Astrocyte (in vitro differentiated cells and primary cell): ENCODE measurements at places on chromosomes 6 and 20.

GRCh38 chr20:39961637-39962244 is 727.3 kb downstream of the MAFB start:
- no peaks in the 10 kb centered on the region for H3K27me3 ChIP-seq
- DNase-seq, result no peak
- no peaks in the 10 kb centered on the region for H3K4me1 ChIP-seq
- H3K4me3 ChIP-seq, result no peak overlapping the region
- H3K36me3 ChIP-seq, result no peaks in the 10 kb centered on the region
- H3K27ac ChIP-seq, result no peak overlapping the region

DNA sequence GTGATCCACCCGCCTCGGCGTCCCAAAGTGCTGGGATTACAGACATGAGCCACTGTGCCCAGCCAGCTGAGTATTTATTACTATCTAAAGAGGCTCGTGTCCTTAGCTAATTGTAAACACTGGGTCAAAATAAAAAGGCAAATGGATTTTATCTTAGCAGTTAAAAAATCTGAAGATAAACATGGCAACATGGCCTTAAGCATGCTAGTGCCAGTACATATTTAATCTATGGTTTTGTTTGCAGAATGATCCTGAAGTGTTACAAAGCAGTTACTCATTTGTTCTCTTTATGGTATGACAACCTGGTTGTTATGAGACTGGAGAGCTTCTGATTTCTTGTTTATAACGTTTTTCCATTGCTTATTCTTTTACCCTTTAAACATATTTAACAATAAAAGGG is 3.9 kb upstream of the KIAA0408 start:
- H3K4me3 ChIP-seq, result no peak overlapping the region
- DNase-seq, result no peak
- peaks cover 20% of the 10 kb centered on the region for H3K4me1 ChIP-seq
- no peaks in the 10 kb centered on the region for H3K27me3 ChIP-seq
- peak overlapping the region; percentile 76 for H3K27ac ChIP-seq
- H3K36me3 ChIP-seq, result no peaks in the 10 kb centered on the region

DNA sequence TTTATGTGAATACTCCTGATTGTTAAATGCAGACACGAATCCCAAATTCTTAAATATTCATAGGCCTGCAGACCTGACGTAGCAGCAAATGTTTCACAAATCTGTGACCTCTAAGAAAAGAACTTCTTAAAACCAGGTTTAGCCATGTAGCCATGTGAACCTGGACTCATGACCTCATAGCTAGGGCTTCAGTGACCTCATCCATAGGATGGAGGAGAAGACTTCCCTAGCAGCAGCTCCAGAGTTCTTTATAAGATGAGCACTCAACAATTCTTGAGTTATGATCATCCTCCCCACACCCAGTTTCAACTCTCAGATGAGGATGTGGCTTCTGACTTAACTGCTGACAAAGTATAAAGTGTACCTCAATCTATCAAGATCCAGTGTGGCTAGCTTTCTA is 45.8 kb upstream of the TCF21 start:
- no peaks in the 10 kb centered on the region for H3K4me1 ChIP-seq
- H3K27ac ChIP-seq, result no peak overlapping the region
- no peaks in the 10 kb centered on the region for H3K27me3 ChIP-seq
- H3K4me3 ChIP-seq, result no peak overlapping the region
- no peaks in the 10 kb centered on the region for H3K36me3 ChIP-seq

GRCh38 chr20:16491294-16491905 is 81.8 kb downstream of the KIF16B start:
- H3K4me1 ChIP-seq, result peaks cover 4% of the 10 kb centered on the region
- no peak overlapping the region for H3K4me3 ChIP-seq
- H3K27ac ChIP-seq, result no peak overlapping the region

- H3K36me3 ChIP-seq, result no peaks in the 10 kb centered on the region
- H3K4me3 ChIP-seq, result no peak overlapping the region
- no peaks in the 10 kb centered on the region for H3K27me3 ChIP-seq
- no peaks in the 10 kb centered on the region for H3K4me1 ChIP-seq
Observed at GRCh38 chr6:159033160-159034049, 11.4 kb downstream of the TAGAP start.

GRCh38 chr6:33314515-33314942 is 651 bp upstream of the TAPBP start:
- peaks cover 12% of the 10 kb centered on the region for H3K36me3 ChIP-seq
- H3K4me3 ChIP-seq, result peak overlapping the region; percentile 84
- peak overlapping the region; percentile 82 for H3K27ac ChIP-seq

DNA sequence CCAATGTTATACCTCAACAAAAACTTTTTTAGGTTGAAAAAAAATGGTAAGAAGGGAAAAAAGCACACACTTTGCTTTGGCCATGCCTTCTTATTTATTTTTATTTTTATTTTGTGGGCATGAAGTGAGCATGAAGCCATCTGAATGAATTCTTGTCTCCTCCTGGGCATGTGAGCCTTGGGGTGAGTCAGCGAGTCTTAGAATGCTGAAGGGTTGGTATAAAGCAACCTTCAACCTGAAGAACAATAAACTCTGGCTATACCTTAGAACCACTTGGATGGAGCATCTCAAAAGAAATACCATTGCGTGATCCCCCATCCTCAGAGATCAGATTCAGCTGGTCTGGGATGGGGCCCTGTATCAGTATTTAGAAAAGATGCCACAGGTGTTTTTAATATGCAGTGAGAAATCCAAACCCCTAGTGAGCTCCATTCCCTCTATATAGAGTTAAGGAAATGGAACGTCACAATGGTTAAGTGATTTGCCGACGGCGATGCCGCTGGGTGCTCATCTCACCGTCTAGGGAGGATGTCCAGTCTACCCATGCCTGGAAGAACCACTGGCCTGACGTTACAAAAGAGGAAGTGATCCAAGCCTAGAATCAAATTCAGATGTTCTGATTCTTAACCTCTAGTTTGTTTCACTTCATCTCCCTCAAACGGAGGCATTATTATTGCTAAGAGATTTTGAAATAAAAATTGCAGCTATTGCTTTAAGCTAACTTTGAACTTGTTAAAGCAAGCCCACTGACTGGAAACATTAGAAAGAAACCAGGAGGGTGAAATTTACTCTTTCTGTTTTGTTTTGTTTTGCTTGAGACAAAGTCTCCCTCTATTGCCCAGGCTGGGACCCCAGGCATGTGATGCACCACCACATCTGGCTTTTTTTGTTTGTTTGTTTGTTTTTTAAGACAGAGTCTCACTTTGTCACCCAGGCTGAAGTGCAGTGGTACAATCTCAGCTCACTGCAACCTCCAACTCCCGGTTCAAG is 67.1 kb downstream of the EDN1 start:
- H3K4me3 ChIP-seq, result no peak overlapping the region
- no peak overlapping the region for H3K27ac ChIP-seq
- H3K27me3 ChIP-seq, result no peaks in the 10 kb centered on the region
- peaks cover 3% of the 10 kb centered on the region for H3K4me1 ChIP-seq

DNA sequence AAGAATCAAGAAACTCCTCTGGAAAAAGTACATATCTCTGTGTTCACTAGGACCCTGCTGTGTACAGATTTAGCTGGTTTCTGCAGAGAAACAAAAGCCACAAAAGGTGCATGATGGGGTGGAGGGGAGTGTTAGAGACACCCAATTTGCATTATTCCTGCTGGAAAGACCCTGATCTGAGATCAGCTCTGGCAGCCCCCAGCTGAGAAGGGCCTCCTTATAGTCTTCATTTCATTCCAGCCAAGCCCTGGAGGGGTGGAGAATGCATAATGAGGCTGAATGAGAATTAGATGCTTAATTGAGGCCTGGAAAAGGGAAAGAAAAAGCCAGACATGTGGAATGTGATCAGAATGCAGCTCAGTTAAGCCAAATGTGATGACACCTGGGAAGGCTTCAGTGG is 545.6 kb downstream of the KIF16B start:
- no peak overlapping the region for H3K4me3 ChIP-seq
- no peak for DNase-seq
- H3K27me3 ChIP-seq, result no peaks in the 10 kb centered on the region
- no peaks in the 10 kb centered on the region for H3K4me1 ChIP-seq
- no peak overlapping the region for H3K27ac ChIP-seq

GRCh38 chr20:18904624-18905023 is 91.0 kb downstream of the SCP2D1 start:
- no peak overlapping the region for H3K27ac ChIP-seq
- no peaks in the 10 kb centered on the region for H3K27me3 ChIP-seq
- no peaks in the 10 kb centered on the region for H3K4me1 ChIP-seq
- H3K4me3 ChIP-seq, result no peak overlapping the region
- DNase-seq, result no peak

DNA sequence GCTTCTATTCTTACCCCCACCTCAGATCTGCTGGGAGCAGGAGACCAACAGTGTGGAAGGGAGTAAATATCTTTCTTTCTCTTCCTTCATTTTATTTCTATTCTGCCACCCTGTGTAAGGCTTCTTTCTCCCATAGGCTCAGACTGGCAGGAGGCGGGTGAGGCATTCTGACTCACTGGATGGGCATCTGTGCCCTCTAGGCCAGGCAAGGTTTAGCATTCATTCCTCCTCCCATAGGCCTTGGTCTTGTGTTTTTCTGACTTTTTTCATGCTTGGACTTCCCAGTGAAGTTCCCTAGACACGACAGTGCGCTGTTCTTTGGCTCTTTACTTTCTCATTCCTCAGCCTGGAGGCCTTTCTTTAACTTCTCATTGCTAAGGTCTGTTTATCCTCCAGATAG is 235.2 kb downstream of the SYNE1 start:
- H3K27me3 ChIP-seq, result no peaks in the 10 kb centered on the region
- no peak overlapping the region for H3K4me3 ChIP-seq
- DNase-seq, result no peak
- H3K4me1 ChIP-seq, result peaks cover 6% of the 10 kb centered on the region
- no peak overlapping the region for H3K27ac ChIP-seq

GRCh38 chr6:93471281-93471680 is 51.9 kb upstream of the EPHA7 start:
- H3K4me3 ChIP-seq, result no peak overlapping the region
- H3K27me3 ChIP-seq, result no peaks in the 10 kb centered on the region
- H3K4me1 ChIP-seq, result no peaks in the 10 kb centered on the region
- H3K36me3 ChIP-seq, result no peaks in the 10 kb centered on the region
- DNase-seq, result no peak
- H3K27ac ChIP-seq, result no peak overlapping the region

DNA sequence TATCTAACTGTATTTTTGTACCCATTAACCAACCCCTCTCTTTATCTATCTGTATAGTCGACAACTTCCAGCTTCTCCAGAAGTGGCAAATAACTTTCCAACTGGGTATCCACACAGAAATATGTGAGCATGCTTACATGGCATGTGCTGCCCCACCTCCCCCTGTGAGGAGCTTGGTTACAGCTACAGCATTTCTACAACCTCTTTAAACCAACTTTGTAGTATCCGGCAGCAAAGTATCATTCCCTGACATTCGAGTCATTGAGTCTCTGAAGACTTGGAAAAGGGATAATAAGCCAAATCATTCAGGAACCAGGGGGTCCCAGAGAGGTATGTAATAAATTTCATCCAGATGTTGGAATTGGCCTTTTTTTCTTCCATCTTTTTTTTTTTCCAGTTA is 48.2 kb upstream of the ASIP start:
- peaks cover 22% of the 10 kb centered on the region for H3K27me3 ChIP-seq
- H3K36me3 ChIP-seq, result no peaks in the 10 kb centered on the region
- no peak for DNase-seq
- H3K27ac ChIP-seq, result no peak overlapping the region

DNA sequence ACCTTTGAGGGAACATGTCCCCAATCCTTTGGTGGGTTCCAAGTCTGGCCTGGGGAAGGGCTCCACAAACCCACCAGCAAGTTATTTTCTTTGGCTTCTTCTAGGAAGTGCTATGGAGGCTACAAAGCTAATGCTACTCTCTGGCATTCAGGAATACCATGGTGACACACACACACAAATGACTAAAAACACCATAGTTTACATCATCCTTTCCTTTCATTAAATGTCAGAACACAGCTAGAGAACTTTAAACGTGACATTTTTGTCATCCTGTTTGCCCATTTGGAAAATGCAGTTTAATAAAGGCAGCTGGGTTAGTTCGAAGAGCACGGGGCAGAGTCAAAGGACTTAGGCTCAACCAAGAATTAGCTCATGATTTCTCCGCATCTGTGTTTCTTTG is 40.2 kb upstream of the PROKR2 start:
- H3K36me3 ChIP-seq, result no peaks in the 10 kb centered on the region
- H3K4me3 ChIP-seq, result no peak overlapping the region
- DNase-seq, result no peak
- no peak overlapping the region for H3K27ac ChIP-seq

- no peaks in the 10 kb centered on the region for H3K36me3 ChIP-seq
- no peak overlapping the region for H3K27ac ChIP-seq
- no peak for DNase-seq
- H3K4me1 ChIP-seq, result no peaks in the 10 kb centered on the region
- no peak overlapping the region for H3K4me3 ChIP-seq
Observed at GRCh38 chr6:104109806-104110205, 749.9 kb downstream of the HACE1 start.

GRCh38 chr6:67877288-67877687 is 757.8 kb upstream of the ADGRB3 start:
- H3K4me1 ChIP-seq, result peaks cover 6% of the 10 kb centered on the region
- no peak overlapping the region for H3K27ac ChIP-seq
- no peak overlapping the region for H3K4me3 ChIP-seq
- H3K36me3 ChIP-seq, result no peaks in the 10 kb centered on the region

GRCh38 chr6:44646355-44646754 is 258.8 kb downstream of the CDC5L start:
- peak overlapping the region; percentile 86 for H3K27ac ChIP-seq
- DNase-seq, result peak; percentile 97
- no peaks in the 10 kb centered on the region for H3K36me3 ChIP-seq

- H3K4me1 ChIP-seq, result peaks cover 26% of the 10 kb centered on the region
- DNase-seq, result no peak
- no peaks in the 10 kb centered on the region for H3K36me3 ChIP-seq
- no peak within 1 kb of the TSS for H3K27ac ChIP-seq
- H3K27me3 ChIP-seq, result no peaks in the 10 kb centered on the region
Observed at GRCh38 chr6:16238057-16238962, at the start of gene GMPR. Gene GMPR (plus strand): TSS chr6:16238587. CDS start chr6:16238694, 107 bp downstream.

- H3K4me3 ChIP-seq, result no peak overlapping the region
- DNase-seq, result no peak
- no peak overlapping the region for H3K27ac ChIP-seq
Observed at GRCh38 chr6:80357674-80358073, 251.2 kb downstream of the BCKDHB start.

GRCh38 chr20:38260025-38260377 is 534 bp downstream of the KIAA1755 start:
- H3K27me3 ChIP-seq, result no peaks in the 10 kb centered on the region
- peak overlapping the region; percentile 82 for H3K27ac ChIP-seq
- H3K4me3 ChIP-seq, result peak overlapping the region; percentile 63
- peaks cover 40% of the 10 kb centered on the region for H3K4me1 ChIP-seq
- H3K36me3 ChIP-seq, result no peaks in the 10 kb centered on the region

GRCh38 chr6:105994591-105995390 is 91.3 kb upstream of the PRDM1 start:
- no peaks in the 10 kb centered on the region for H3K36me3 ChIP-seq
- H3K27ac ChIP-seq, result peak overlapping the region; percentile 70
- H3K4me1 ChIP-seq, result peaks cover 25% of the 10 kb centered on the region
- peaks cover 15% of the 10 kb centered on the region for H3K27me3 ChIP-seq
- peak overlapping the region; percentile 86 for H3K4me3 ChIP-seq
